Stimulated activated CD4-positive, alpha-beta T cell treated with anti-CD3 and anti-CD28 coated beads, Interleukin-1b, Interleukin-23, amount 100 ng/mL, for 1 hour (primary cell): ENCODE measurements at places on chromosomes 7 and 10.

GRCh38 chr10:30529373-30529998 lies 95.5 kb downstream of the MAP3K8 start:
- DNase-seq = no peak

DNA sequence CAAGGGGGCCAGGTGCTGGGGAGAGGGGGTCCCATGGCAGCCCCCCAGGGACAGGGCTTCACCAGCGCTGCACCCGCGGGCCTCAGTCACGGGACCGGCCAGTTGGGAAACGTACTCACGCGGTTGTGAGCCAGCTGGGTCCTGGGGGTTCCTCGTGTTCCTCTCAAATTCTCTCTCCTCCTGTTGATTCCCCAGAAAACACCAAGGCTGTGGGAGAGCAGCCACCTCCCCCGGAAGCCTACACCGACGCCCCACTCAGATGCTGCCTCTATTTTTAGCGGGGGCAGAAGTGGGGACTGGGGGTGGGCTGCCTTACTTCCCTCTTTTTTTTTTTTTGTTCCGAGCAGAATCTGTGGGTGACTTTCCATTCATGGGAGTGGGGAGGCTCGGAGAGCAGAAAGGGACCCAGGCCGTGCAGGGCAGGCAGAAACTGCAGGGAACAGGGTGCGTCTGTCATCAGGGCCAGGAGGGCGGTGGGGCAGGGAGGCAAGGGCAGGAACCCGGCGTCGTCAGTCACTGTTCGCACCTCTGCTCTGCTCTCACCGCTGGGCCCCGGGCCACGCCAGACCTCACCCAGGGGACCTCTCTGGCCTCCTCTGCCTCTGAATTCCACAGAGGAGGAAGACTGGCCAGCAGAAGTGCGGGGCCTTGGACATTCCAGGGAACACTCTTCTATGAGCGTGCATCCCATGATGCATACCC lies 63.1 kb downstream of the CARD11 start:
- no peak for DNase-seq

DNA sequence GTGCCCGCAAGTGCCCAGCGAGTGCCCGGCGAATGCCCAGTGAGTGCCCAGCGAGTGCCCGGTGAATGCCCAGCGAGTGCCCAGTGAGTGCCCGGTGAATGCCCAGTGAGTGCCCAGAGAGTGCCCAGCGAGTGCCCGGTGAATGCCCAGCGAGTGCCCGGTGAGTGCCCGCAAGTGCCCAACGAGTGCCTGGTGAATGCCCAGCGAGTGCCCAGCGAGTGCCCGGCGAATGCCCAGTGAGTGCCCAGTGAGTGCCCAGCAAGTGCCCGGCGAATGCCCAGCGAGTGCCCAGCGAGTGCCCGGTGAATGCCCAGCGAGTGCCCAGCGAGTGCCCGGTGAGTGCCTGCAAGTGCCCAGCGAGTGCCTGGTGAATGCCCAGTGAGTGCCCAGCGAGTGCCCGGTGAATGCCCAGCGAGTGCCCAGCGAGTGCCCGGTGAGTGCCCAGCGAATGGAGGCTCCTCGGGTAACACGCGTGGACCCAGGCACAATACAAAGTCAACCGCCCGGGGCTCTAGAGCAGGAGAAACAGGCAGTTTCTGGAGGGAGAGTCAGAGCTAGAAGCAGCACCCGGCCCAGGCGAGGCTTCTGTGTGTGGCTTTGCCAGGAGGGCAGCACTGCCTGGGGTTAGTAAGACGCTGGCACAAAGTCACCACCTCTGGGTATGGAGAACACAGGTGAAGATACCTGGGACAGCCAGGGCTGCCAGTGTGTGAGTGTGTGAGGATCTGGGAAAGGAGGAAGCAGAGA lies 38.2 kb upstream of the CFAP46 start:
- DNase-seq = no peak

GRCh38 chr7:151626422-151627115 lies 106.9 kb upstream of the RHEB start:
- no peak for DNase-seq

- no peak for DNase-seq
Observed at GRCh38 chr7:73832806-73833205, 2.0 kb downstream of the CLDN4 start.

DNA sequence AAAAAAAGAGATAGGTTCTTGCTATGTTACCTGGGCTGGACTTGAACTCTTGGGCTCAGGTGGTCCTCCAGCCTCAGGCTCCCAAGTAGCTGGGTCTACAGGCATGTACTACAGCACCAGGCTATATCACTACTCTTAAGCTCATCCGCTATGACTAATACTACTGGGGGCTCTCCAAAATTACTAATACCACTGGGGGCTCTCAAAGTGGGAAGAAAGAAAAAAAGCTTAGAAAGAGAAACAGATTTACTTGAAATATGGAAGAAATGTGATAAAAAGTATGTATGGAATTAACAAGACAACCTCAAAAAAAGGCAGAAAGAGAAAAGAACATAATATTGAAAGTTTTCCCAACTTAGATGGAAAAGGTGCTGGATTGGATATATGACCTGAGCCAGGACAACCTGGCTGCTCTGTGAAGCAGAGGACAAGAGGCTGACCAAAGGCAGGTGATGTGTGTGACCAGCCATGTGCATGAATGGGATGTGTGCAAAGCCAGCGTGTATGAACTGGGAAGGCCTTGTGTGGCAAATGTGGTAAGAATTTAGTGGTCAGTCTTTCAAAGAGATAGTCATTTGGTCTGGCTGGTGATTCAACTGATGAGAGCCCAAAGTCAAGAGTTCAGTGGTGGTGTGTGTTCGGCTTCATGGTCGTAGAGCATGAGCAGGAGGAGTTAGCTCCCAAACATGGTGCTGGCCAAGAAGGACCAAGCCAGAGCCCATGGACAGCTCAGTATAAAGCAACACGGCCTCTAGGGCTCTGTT lies 232.4 kb upstream of the KLF14 start:
- DNase-seq = no peak

DNA sequence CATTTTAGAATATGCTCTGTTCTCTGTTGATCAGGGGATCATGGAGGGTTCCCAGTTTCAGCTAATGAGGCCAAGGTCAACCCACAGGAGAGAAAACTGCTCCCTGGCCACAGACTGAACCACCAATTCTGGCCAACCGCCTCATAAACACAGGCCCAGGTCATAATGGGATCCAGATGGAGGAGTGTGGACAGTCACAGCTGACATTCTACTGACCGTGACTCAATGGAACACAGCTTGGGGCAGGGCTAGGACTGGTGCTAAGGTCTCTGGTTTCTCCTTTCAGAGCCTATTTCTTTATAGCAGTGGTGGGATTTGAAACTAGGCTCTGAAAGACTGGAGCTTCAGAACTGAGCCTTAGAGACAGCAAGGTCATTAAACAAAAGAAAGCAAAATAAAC lies 68.3 kb downstream of the HIPK2 start:
- no peak for DNase-seq

DNA sequence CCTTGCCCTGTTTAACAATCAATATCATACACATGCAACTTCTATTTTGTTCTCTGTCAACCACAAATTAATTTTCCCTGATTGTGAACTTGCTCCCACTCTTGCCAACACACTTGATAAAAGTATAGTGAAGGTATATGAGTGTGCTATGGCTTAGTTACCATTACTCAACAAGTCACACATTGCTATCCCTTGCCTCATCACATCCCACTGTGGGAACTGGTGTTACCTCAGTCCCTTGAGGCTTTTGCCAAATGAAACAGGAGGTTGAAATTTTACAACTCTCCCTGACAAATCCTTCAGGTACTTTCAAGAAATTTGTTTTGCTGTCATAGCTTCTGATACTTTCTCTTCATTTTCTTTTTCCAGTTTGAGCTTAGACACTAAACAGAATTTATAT lies 472.5 kb upstream of the SEMA3D start:
- no peak for DNase-seq

DNA sequence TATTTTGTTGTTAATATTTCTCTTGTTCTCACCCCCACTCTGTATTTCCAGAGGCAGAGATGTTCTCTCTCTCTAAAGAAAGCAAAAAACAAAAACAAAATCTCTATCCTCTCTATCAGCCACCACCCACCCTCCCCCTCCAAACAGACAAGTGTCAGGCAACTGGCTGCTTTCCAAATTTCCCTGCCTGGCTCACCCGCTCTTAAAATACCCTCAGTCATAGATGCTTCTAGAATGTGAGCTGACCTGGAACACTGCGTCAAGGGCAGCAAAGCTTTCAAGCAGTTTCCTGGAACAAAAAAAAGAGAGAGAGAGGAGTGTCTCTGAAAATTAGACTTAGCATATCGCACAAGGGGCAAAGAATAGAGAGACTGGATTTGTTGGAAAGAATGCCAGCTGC lies 341.0 kb upstream of the ZMIZ1 start:
- DNase-seq = no peak

DNA sequence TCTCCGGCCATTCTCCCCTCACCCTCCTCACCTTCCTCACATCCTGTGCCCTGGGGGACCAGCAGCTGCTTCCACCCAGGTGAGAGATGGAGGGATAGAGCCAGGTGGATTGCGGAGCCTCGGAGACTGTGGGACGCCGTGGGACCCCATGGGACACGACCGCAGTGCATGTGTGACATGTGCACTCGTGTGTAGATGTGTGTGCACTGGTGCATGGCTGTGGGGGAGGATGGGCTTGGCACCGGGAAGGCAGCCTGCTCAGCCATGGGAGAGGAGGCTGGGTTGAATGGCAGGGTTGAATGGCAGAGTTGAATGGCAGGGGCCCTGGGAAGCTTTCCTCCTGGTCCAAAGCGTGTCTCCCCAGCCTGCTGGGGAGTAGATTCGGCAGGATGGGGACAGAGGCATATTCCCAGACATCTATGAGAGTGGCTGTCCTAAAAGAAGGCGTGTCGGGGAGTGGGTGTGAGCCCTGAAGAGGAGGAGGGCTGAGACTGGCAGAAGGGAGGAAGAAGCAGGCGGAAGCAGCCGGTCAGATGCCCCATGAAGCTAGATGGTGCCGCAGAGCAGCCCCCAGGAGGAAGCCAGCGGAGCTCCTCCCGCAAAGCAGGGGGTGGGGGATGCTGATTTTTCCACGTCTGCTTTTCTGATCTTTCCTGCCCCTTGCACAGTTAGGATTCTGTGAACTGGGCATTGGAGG lies 815 bp downstream of the GIMAP8 start:
- peak; percentile 34 for DNase-seq

DNA sequence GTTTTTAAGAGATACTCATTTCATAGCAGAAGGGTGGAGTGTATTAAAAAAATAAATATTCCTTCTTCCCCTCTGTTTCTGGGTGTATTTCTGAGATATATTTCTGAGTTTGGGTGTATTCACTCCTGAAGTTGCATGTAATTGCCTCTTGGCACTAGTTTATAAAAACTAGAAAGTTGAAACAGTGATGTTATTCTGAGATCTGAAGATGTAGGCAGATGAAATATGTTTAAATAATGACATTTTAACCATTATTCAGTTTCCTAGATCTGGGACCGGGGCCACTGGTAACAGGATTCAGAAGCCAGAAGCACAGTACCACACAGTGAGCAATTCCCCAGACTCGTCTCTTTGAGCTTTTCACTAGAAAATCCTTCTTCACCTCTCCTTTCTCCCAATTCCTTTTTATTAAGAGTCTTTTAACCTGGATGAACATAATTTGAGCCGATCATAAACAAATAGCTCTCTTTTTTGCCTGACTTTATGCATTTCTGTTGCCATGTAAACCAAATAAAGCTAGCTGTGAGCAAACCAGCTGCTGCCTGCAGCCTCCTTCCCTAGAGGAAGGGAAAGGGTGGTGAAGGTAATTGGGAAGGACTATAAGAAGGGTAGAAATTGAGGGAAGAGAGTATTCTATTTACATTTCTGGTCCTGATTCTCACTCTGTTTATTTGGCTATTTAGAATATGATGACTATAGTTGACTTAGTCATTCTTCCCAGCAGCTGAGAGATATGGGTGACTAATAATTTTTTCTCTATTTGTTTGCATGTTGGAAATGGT lies 101.8 kb upstream of the STRIP2 start:
- DNase-seq = no peak

DNA sequence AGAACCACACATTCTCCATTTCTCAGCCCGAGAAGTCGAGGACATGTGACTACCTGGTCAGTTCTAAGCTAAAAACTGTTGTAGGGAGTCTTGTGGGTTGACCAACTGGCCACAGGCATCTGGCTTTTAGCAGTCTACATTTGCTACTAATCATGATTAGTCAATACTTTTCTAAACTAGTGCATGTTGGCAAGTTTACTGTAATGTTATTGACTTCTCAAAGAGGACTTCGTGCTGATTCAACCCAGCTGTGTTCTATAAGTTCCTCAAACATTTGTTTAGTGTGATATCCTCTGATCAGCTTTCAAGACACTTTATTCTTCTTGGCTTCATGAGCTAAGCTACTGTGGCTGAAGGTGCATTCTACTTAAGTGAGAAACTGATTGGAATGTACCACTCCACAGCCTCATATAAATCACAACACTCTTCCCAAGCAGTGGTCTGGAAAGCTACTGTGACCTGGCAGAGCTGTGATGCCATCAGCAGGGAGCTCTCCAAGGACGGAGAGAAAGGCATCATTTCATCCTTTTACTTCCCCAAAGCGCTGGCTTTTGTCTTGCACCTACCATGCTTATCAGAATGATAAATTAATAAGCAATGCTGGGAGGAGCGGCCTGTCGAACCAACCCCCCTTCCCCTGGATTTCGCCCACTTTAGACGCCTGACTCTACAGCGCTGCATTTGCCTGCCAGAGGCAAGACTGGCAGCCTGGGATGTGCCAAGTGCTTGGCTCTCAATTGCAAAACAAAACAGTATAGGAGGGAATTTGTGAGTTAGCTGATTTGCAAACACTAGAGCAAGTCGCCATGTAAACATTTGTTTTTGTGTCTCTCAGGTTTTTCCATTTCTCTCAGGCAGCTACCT lies 206.7 kb upstream of the PLXNA4 start:
- DNase-seq = no peak

- no peak for DNase-seq
Observed at GRCh38 chr7:135704074-135704473, 23.9 kb downstream of the SLC13A4 start.
